ENCODE measurements at places on chromosomes 2 and 18.

DNA sequence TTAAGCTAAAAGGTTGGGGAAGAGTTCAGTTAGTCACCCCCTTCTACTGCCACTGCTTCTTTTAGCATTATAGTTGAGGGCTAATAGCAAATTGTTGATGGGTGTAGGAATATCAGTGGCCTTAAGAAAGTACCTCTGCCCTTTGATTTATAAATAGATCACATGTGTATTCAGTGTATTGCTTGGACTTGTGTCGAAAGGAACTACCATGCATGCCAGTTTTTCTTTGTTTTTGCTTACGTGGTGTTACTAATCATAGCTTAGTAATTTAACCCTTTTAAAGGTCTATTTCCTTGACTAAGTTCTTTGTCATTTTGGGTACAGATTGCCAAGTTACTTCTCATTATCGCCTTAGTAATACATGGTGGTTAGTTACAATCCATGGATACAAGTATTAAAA is 85.6 kb downstream of the MIB1 start:
- no peak for DNase-seq

GRCh38 chr18:10482985-10483949 is 28.8 kb downstream of the APCDD1 start:
- DNase-seq = no peak

DNA sequence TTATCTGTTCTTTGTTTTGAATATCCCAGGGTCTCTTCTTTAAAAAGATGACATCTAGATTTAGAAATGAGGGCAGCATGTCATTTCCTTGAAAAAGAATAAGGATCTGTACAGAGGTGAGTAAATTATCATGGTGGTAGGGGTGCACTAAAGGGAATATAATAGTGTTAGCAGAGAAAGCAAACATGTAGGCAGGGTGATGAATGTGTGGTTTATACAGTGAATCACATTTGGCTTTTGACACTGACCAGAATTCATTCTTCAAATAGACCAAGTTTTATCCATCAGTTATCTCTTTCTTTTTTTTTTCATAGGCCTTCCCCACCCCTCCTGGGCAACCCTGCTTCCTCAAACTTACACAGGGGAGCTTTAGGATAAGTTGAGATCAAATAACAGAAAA is 184.5 kb upstream of the LRP1B start:
- no peak for DNase-seq

GRCh38 chr2:67776276-67776675 is 286.5 kb downstream of the C1D start:
- DNase-seq = no peak

DNA sequence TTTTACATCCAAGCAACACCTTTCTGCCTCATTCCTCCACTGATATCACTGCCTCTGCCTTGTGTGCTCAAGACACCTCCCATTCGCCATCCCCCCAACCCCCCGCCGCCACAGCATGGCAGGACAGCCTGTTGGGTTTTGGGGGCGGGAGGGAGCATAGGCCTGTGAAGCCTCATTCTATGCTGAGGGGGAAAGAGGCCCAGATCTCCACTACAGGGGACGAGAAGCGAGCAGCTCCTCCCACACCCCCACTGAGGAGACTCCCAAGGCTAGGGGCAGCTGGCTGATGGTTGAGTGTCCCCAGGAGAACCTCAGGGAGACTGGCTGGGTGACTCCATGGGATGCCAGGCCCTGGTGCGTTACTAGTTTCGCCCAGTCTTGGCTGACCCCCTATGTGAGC is 214.3 kb upstream of the SIX2 start:
- DNase-seq = no peak

- no peak for DNase-seq
Observed at GRCh38 chr2:104215269-104216161, 638.4 kb upstream of the POU3F3 start.

DNA sequence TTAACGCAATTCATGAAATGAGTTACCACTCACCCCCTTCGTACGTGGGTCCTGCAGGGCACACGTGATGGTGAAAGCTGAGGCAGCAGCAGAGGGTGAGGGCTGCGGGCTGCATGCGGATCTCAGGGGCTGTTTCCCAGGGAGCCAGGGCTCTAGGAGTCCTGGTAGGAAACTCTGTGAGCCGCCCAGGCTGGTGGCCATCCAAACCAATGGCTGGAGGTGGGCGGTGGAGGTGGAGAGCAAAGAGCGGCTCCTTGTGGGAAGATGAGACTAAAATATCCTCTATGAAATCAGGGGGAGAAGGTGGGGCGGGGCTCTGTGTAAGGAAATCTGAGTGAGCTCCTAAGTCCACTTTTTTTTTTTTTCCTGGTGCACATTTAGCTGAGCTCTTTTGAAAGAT is 120.1 kb upstream of the SLC1A4 start:
- DNase-seq = no peak

- peak; percentile 83 for DNase-seq
Observed at GRCh38 chr18:69948919-69949537, 1.4 kb upstream of the CD226 start.

DNA sequence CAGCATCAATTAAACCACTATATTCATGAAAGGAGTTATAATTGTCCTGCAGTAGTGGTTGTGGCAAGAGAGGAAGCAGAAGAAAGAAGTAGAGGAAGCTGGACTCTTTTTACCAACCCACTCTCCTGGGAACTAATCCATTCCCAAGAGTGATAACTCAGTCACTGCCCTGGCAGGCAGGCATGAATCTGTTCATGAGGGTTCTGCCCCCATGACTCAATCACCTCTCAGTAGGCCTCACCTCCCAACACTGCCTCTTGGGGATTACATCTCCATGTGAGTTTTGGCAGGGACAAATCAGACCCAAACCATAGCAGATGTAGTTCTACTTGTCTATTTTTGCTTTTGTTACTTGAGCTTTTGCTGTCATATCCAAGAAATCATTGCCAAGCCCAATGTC is 232.7 kb upstream of the MAP2 start:
- no peak for DNase-seq

DNA sequence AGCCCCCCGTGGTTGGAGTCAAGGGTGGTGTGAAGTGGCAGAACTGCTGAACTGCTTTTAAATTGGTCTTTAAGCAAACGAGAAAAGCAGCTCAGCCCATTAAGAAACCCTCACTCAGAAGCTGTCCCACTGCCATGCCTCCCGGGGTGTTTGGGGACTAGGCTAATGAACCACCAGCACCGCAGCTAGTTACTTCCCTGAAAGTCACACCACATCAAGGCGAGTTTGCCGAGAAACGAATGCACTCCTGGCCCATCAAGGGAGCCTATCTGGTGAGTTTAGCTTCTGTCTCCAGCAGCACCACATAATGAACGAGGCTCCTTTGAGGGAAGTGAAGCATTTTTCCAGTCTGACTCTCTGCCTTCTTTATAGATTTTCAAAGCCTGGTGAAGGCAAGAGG is 14.6 kb upstream of the ALK start:
- DNase-seq = no peak

GRCh38 chr2:16165518-16166326 is 225.4 kb downstream of the MYCN start:
- DNase-seq = no peak

DNA sequence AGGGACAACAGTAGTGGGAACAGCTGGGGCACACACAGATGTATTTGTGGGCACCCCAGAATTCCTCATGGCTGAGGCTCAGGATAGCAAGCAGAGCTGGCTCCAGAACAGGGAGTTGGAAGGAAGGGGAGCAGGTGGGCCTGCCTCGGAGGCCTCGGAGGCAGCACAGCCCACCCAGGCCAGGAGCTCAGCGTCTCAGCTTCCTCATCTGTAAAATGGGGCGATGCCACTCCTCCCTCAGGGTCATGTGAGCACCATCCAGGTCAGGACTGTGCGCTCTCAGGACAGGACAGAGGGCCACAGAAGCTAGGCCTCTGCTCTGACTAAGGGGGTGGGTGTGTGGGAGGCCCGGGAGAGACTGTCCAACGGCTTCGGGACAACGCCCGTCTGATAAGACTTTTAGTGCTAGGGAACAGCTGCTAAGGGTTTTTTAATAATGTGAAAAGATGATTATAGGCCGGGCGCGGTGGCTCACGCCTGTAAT is 106.2 kb downstream of the HDAC4 start:
- peak; percentile 30 for DNase-seq

- no peak for DNase-seq
Observed at GRCh38 chr2:198321522-198322088, 517.2 kb downstream of the PLCL1 start.

GRCh38 chr2:235024931-235025773 is 73.3 kb downstream of the SH3BP4 start:
- no peak for DNase-seq

GRCh38 chr2:102226171-102226570 is 39.3 kb downstream of the IL1RL2 start:
- no peak for DNase-seq

DNA sequence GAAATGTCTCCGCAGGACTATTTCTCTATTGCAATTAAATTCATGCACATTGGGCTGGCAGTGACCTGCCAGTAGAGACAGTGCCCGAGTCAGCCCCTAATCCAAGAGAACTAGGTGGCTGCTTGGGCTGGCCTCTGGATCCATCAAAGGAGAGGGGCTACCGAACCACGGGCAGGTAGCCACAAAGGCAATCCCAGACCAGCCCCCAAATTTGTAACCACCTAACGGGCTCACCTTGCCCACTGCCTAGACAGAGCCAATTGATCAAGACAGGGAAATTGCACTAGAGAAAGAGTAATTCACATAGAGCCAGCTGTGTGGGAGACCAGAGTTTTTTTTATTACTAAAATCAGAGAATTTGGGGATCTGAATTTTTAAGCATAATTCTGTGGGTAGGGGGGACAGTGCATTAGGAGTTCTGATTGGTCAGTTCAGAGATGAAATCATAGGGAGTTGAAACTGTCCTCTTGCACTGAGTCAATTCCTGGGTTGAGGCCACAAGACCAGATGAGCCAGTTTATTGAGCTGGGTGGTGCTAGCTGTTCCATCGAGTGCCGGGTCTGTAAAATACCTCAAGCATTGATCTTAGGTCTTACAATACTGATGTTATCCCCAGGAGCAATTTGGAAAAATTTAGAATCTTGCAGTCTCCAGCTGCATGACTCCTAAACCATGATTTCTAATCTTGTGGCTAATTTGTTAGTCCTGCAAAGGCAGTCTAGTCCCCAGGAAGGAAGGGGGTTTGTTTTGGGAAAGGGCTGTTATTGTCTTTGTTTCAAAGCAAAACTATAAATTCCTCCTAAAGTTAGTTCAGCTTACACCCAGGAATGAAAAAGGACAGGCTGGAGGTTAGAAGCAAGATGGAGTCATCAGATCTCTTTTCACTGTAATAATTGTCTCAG is 260.4 kb upstream of the SP5 start:
- DNase-seq = no peak

DNA sequence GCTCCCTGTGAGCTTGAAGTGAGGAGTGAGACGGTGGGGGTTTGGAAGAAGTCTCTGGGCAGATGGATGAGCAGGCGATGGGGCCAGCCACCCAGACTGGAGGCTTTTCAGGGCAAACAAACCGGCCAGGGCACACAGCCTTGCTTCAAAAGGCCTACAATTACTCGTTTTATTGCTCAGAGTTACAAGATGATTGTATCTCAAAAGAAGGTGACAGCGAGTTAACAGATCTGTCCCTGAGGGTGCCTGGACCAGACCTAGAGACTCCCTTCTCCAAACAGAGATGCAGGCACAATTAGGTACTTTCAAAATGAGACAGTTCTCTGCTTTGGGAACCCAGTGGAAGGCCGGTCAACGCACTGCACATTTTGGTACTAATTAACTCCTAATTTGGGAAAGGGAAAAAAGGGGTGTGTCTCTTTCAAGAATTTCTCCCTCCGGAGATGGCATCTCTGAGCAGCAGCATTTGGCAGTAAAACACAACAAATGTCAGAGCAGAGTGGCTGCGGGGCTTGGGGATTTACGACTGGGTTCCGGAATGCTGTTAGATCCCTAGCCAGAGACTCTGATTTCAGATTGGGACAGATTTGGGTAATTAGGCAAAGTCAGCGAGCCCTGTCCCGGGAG is 226.7 kb downstream of the TTC32 start:
- no peak for DNase-seq

GRCh38 chr18:76977108-76977621 is 154.8 kb downstream of the ZNF236 start:
- no peak for DNase-seq

- DNase-seq = no peak
Observed at GRCh38 chr2:40448476-40449079, 3.3 kb downstream of the SLC8A1 start.

GRCh38 chr2:216607277-216607560 is 26.0 kb upstream of the IGFBP2 start:
- DNase-seq = no peak

GRCh38 chr2:231318954-231319353 is 76.6 kb upstream of the B3GNT7 start:
- DNase-seq = no peak

GRCh38 chr2:3355951-3356569 is 21.6 kb downstream of the EIPR1 start:
- no peak for DNase-seq

- DNase-seq = no peak
Observed at GRCh38 chr18:76670564-76671288, 151.6 kb upstream of the ZNF236 start.

DNA sequence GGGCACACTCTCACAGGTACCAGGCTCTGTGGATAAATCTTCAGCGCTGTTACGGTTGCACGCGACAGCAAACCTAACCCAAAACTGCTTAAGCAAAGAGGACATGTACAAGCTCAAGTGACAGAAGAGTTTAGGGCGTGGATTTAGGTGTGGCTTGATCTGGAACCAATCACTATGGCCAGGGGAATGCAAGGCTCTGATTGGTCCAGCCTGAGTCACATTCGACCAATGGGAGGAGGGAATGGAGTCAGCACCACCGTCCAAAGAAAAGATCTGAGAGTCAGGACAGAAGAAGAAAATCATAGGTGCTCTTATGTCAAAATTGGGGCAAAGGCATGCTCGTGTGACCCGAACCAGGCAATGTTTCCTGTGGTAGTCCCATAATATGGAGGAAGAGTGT is 139.0 kb downstream of the TRIM43 start:
- no peak for DNase-seq

DNA sequence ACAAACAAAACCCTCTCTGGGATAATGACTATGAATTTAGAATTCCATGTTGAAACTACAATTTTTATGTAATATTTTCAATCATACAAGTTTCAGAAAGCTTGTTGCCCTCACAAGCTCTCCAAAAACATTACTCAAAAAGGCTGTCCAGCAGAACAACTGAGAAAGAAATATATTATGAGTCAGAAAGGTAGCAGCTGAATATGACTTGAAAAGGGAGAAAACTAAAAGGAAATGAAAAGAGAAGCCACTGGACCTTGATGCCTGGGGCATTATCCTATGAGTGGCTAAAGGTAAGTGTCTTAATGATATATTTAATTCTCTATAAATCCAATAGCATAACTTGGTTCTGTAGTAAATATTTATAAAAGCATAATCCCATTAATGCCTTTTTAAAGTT is 61.8 kb downstream of the NXPH2 start:
- DNase-seq = no peak

DNA sequence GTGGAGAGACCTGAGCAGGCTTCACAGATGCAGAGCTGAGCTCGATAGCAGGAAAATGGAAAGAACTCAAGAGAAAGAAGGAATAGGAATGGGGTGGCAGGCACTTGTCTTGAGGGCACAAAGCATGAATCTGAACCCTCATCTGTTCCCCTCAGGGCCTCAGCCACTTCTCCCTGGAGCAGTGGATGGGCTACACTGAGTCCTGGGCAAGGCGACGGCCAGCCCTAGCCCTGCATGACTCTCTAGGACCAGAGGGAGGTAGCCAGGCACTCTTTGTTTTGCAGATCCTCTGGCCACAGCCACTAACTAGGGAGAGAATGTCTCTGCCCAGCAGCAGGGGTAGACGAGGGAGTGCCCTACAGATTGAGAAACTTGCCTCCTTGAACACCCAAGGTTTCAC is 3.4 kb upstream of the TEX51 start:
- DNase-seq = no peak

- DNase-seq = no peak
Observed at GRCh38 chr2:59882822-59883221, 670.6 kb downstream of the BCL11A start.

GRCh38 chr2:62192811-62193210 is 3.1 kb upstream of the B3GNT2 start:
- no peak for DNase-seq

Data from activated effector memory CD4-positive, alpha-beta T cell treated with anti-CD3 and anti-CD28 coated beads, Interleukin-2, amount 50 U/mL, for 16 hours (primary cell).